ENCODE measurements at places on chromosomes 6 and 20.

DNA sequence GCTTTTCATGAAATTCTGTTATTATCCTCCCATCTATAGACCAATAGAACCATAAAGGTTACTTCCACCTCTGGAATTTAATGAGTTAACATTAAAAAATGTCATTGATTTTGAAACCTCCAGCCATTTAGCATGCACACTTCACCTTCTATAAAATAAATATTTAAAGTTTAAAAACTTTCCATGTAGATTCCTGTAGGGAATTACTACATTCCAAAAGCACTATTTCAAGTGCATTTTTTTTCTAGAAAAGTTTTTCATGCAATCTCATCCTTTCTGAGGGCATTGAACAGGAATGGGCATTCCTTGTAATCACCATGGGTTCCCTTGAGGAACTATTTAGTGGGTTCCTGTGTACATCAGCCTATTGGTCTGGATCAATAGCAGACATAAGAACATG lies 253.8 kb upstream of the RIN2 start:
- DNase-seq = no peak

DNA sequence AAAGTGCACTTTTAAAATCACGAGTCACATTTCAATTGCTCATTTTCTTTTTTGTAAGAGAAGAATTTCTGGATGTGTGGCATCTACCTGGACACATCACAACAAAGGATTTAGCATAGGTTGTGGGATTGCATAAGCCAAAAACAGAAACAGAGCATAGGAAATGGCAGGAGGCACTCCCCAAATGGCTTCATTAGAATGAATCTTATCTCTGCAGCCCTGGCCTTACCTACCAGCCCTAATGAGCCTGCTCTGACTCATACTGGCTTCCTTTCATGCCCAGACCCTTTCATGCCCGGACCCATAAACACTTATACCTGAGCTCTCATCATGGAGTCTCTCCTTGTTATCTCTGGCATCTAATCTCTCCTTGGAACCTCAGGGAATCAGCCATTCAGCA lies 23.9 kb upstream of the SPTLC3 start:
- DNase-seq = no peak

DNA sequence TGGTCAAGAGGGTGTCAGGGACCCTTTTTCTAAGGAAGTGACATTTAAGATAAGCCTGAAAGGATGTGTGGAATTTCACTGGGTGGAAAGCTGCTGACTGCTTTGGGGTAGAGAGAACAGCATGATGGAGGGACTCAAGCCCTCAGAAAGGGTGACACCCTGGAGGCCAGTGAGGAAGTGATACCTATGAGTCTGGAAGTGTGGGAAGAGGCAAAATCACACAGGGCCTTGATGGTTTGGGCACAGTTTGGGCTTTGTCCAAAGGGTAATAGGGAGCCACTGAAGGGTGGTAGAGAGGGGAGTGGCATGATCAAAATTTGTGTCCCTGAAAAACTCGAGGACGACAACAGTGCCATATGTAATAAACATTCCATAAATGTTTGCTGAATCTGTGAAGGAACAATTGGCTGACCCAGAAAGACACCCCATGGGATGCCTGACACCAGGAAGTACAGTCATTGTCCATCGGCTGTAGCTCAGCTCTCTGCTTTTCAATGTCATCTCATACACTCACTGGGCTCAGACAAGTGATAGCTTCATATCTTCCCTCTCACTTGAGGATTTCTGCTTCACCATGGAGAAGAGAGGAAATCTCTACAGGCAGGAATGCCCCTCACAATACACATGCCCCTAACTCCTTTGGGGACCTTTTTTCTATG lies 21.3 kb downstream of the CASS4 start:
- no peak for DNase-seq

GRCh38 chr20:57986666-57987065 lies 241.8 kb downstream of the ANKRD60 start:
- peak; percentile 27 for DNase-seq

- DNase-seq = no peak
These were observed 27.1 kb downstream of the TOP1 start for GRCh38 chr20:41055679-41056078.

- no peak for DNase-seq
These were observed 59.0 kb downstream of the IGF2R start for GRCh38 chr6:160027931-160028330.

GRCh38 chr20:17494201-17494600 lies 37.0 kb downstream of the BFSP1 start:
- no peak for DNase-seq

GRCh38 chr6:19905584-19905983 lies 68.4 kb downstream of the ID4 start:
- no peak for DNase-seq

GRCh38 chr6:116745176-116745575 lies 20.3 kb downstream of the FAM162B start:
- no peak for DNase-seq

DNA sequence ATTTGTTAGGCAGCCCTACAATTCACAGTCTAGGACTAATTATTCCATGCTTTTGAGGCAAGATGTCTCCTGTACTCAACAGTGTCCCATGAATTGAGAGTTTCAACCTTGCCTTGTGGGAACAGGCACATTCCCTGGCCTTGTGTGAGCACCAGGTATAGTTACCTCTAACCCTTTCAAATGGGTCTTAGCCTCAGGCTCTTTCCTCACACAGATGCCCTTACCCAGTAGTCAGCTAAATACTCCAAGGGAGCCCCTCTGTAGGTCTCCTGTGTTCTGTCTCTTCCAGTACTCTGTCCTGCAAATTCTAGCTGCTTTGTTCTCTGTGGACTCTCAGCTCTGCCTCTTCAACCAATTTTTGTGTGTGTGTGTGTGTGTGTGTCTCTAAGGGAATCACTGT lies 135.3 kb downstream of the ZFAND3 start:
- DNase-seq = no peak

DNA sequence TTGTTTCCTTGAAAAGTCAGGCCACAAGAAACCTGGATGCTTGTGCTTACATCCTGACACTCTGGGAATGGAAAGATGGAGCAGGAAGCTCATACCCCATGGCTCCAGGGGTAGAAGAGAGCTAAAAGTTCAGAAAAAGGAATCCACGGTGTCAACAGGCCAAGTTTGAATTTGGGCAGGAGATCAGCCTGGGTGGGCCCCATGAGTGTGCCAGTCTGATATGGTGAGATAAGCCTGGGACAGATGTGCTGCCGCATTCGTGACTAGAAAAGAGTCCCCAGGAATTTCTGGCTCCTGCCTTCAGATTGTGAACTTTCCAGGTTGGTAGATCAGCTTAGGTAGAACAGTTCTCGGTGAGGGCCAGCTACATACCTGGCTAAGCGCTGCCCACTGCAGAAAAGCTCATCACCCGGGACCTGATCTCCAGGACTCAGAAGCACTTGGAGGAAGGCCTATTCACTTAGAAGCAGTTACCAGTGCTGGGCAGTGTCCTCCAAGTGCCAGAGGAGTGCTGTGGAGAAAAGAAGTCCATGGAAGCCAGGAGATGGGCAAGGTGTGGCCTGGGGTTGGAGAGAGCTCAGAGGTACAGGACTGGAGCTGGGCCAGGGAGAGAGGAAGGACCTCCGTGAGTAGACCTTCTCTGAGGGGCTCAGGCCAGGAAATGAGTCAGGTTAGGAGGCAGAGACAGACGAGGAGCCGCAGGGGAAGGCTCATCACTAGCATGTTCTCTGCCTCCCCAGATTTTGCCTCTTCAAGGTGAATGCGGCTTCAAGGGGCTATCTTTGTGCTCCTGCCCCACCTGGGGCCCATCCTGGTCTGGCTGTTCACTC lies at the start of gene TSPO2:
Gene TSPO2 (plus strand): TSS at position 242 of the 830 bp plus-strand sequence. CDS start 519 bp downstream, at position 761.
- DNase-seq = no peak

- no peak for DNase-seq
These were observed 35.2 kb downstream of the JPH2 start for GRCh38 chr20:44151621-44152416.

- DNase-seq = peak; percentile 91
These were observed at the start of gene FUT9 for GRCh38 chr6:96015518-96016333. FUT9 (plus strand) TSS chr6:96015974; CDS start chr6:96203156, 187,182 bp downstream.

- no peak for DNase-seq
These were observed 660.4 kb upstream of the SLC35B3 start for GRCh38 chr6:9095729-9096128.

DNA sequence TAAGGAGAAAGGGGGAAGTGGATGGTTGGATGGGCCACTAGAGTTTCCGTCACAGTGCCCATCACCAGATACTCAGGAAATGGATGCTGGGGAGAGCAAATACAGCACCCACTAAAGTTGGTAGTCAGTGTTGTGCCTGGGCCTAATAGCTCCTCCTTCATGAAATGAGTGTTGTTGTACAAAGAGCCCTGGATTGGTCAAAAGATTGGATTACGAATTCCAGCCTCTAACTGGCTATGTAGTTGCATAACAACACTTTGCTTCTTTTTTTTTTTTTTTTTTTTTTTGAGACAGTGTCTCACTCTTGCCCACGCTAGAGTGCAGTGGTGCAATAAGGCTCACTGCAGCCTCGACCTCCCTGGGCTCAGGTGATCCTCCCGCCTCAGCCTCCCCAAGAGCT lies 27.4 kb downstream of the KCNG1 start:
- no peak for DNase-seq

GRCh38 chr20:53535878-53536277 lies 57.8 kb downstream of the ZNF217 start:
- no peak for DNase-seq

DNA sequence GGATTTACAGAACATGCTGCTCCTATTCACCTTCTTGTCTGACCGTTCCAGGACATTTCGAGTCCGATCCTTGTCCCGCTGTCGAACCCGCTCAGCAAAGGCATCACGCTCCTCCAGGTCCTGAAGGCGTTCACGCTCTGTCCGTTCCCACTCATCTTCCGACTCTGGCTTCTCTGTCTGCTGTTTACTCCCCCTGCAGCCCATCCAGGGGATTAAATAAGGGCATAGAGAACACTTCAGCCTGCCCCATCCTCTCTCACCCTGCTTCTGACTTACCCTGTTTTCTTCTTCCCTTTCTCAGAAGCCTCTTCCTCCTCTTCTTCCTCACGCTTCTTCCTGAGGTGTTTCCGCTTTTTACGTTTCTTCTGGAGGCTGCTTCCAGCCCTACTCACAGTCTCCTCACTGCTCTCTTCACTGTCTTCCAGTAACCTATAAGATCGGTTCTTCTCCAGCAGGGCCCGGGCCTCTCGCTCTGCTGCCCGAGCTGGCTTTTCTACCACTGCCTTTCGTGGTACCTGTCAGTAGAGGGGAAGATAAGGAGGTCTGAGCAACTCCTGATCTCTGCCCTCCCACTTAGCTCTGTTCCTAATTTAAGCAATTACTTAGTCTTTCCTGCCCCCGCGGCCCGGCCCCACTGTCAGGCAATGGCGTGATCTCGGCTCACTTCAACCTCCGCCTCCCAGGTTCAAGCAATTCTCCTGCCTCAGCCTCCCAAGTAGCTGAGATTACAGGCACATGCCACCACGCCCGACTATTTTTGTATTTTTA lies 1.9 kb downstream of the DHX16 start:
- no peak for DNase-seq

DNA sequence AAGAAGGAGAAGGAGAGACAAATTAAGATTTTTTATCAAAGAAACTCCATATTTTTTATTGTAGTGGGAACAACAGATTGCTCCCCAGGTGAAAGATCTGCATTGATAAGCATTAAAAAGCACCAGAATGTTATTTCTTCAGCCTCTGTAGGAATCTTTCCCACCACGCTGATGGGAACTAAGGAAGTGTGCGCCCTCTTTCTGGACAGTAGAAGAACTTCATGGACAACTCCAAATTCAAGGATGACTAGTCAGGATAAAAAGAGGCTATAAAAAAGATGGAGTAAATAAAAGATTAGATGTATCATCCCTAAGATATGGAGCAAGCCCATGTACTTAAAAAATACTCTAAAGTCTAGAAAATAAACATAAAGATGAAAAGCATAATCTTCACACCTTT lies 45.8 kb upstream of the PAK5 start:
- DNase-seq = no peak

- no peak for DNase-seq
These were observed 18.1 kb upstream of the ZBP1 start for GRCh38 chr20:57638173-57638894.

DNA sequence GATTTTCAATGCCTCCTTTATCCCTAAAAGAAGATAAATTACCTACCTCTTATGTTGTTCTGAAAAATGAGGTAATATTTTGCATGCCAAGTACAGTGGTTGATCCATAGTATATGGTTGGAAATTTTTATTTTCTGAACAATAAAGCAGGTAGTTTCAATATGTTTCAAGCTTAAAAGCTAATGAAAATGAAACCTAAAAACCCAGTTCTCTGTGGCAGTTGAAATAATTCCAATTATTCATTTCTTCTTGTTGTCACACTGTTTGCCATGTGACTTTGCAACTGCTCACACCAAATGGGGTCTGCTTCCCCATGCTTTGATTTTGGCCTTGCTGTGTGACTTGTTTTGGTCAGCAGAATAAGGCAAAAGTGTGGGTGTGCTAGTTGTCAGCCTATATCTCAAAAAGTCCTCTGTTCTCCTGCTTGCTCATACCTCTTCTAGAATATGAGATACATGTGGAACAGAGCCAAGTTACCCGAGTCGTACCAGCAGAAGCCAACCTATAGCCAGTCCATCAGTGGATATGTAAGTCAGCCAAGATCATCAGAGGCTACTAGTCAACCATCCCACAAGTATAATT lies 197.2 kb upstream of the THEMIS start:
- DNase-seq = no peak

DNA sequence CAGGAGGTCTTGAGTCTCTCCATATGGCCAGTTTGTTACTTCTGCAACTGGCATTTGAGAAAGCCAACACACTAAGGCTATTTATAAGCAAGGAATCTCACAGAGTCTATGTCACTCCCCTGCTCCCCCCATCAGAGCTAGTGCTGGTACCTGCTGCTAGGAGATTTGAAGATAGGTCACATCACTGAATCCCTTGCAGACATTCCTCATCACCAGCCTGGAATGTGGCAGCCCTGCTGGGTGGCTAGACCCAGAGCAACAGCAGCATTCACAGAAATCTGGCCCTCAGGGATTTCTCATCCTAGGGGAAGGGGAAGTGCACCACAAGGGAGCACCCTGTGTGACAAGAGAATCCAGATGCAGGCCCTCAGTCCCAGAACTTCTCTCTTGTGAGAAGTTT lies 672.1 kb downstream of the HACE1 start:
- DNase-seq = no peak

DNA sequence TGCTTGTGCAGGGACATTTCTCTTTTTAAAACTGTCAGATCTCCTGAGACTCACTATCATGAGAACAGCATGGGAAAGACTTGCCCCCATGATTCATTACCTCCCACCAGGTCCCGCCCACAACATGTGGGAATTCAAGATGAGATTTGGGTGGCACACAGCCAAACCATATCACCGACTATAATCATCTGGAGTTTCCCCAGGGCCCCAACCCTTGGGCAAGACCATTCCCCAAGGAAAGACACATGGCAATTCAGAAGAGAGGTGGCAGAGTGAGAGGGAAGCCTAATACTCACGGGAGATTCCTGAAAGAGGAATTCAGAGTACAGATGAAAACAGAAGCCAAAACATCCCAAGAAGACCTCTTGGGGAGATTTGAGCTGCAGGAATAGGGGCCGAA lies 291.0 kb upstream of the PLCB4 start:
- peak; percentile 82 for DNase-seq

Measured in NCI-H2171 (cell line).